ENCODE measurements at places on chromosomes 13 and 19.

GRCh38 chr19:4388337-4389063 lies 11.8 kb downstream of the SH3GL1 start:
- no peak for DNase-seq

DNA sequence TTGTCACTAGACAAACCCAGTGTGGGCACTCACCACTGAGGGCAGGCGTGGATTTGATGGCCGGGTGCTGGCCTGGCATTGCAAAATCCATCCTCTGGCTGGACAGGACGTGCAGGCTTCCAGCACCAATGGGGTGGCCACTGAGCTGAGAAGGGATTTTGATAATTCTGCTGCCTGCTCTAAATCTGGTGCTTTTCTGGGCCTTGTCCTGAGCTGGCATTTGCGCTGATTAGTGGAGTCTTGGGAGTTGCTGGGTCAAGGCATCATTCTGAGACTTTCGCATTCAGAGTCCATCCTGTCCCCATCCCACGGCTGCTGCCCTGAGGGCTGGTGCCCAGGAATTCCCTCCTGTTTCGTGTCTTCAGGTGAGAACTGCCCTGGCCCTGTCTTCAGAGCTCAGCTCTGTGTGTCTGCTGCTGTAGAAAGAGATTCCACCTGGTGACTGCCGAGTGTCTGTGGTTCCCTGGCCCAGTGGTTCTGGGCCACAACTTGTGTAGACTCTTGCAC lies 65.9 kb upstream of the MCF2L start:
- DNase-seq: no peak

DNA sequence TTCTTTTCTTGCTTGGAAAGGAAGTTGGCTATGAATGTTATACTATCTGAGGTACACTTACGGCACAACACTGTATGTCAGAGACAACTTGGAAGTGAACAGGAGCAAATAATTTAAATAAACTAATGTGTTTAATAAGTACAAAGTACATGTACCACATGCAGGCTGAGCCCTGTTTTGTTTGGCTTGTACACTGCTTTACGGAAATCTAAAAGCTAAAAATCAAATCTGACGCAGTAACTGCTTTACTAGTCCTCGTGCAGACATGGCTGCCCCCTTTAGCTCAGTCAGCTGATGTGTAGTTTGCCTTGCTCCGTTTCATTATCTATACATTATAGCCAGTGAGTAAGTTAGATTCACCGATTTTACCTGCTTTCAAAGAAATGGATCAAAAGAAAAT lies 36.5 kb downstream of the TDRD3 start:
- no peak for DNase-seq

- DNase-seq: no peak
These were observed 465.0 kb downstream of the TDRD3 start for GRCh38 chr13:60862036-60862435.

DNA sequence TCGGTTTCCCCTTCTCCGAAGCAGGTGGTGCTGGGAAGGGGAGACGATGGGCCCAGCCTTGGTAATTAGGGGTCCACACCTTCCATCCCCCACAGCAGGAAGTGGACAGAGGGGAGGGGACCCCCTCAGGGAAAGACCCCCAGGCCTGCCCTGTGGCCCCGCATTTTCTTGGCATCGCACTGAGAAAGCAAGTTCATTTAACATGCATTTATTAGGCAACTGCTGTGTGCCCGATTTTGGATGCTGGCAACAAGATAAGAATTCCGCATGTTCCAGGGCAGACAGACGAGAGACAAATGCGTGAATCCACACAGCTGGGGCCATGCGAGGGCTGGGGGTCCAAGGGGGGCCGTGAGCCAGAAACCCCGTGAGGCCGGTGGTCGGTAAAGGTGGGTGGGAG lies 28.4 kb downstream of the ARID3A start:
- DNase-seq: no peak

DNA sequence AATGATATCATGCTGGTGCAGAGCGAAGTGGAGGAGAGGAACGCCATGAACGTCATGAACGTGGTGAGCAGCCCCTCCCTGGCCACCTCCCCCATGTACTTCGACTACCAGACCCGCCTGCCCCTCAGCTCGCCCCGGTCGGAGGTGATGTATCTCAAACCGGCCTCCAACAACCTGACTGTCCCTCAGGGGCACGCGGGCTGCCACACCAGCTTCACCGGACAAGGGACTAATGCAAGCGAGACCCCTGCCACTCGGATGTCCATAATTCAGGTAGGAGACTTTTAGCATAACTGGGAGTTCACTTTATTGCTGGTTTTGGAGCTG lies 3.3 kb downstream of the PCDH17 start:
- no peak for DNase-seq

GRCh38 chr13:51848674-51849073 lies 3.7 kb upstream of the TMEM272 start:
- peak; percentile 31 for DNase-seq

- no peak for DNase-seq
These were observed 408.0 kb downstream of the DIAPH3 start for GRCh38 chr13:59755632-59756290.

DNA sequence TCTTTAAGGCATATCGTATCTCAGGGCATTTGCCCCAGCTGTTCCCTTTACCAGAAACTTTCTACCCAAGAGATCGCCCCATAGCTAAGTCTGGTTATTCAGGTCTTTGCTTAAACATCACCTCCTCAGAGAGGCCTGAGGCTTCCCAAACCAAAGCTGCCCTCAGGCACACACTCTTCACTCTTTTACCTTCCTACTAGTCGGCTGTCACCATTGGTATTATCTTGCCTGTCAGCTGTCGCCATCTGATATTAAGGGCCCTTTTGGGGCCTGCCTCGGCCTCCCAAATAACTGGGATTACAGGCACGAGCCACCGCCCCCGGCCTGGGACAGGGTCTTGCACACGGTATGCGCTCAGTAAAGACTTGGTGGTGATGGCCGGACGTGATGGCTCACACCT lies 1.0 kb downstream of the GADD45GIP1 start:
- DNase-seq: no peak

DNA sequence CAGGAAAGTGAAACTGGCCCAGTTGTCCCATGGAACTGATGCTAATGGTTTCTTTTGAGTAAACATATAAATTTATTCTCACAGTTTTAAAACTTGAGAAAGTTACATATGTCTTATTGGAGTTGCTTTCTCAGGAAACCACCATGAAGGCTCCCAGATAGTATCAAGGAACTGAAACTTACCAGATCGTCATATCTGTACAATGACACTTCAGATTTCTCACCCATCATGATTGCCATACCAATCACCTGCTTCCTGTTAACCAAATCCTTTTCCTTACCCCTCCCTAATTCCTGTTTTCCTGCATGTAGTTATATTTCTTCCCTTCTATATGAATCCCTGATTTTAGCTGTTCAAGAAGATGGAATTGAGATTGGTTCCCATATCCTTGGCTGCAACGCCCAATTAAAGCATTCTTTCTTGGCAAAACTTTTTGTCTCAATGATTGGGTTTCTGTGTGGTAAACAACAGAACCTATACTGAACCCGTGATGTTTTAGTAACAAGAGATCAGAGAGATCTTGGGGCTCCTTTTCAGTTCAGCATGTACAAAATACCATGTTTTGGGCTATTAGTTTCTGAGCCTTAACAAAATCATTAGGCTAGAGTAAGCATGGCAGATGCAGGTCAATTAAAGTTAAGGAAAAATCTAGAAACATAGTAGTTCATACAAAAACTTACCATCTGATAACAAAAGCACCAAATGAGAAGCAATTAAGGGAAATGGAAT lies 781.3 kb upstream of the MIR17HG start:
- DNase-seq: no peak

DNA sequence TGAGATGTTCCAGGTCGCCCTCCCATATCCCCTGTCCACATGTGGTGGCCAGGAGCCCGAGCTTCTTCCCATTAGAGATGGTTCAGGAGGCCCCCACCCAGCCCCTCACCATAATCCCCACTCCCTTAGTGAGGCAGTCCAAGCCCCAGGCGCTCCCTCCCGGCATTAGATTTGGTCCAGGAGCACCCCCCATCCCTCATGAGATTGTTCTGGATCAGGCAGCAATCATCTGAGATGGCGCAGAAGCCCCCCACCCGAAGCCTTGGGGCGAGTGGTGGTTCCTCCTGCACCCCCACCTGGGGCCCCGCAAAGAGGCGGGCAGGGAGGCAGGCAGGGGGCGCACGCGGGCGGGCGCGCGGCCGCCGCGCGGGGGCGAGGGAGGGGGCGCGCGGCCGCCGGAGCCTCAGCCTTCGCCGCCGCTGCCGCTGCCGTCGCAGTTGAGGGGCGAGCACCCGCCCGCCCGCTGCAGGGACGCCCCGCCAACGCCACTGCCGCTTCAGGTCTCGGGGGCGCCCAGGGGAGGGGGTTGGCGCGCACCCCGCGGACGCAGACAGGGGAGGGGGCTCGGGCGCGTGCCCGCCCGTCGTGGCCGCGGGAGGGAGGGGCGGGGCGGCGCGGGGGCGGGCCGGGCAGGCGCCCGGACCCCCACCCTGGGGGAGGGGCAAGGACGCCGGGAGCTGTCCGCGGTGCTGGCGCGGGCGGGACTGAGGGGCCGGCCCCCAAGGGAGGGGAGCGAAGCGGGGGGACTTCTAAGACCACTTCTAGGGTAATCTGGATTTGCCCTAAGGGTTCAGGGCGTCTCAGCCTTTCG lies 46.4 kb upstream of the SHKBP1 start:
- no peak for DNase-seq

DNA sequence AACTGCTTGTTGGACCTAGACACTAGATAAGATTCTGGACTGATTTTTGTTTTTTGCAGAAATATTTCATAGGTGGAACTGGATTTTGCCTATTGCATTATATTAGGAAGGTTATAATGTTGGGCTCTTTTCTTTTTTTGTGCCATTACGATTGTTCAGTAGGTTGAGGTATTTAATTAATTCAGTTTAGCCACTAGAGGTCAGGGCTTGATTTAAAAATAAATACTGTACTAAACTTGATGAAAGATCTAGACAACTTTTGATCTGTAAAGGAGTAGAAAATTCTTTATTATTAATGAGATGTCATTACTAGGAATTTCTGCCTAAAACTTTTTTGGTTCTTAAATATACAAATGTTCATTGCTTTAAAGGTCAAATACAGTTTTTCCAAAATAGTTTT lies 15.2 kb upstream of the SUPT20H start:
- DNase-seq: peak; percentile 53

DNA sequence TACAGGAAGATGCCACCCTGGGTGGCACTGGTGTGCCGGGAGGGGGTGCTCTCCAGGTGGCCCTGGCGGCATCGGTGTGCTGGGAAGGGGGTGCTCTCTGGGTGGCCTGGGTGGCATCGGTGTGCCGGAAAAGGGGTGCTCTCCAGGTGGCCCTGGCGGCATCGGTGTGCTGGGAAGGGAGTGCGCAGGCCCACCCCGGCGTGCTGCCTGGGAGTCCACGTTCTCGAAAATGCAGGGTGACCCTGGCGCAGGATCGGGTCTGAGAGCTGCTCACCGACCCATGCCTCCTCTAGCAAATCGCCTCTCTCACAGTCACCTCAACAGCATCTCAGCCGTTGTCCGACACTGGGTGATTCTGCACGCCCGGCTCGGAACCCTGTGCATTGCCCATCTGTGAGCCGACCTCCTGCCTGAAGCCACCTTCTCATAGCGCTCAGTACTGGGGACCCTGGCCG lies 36.4 kb downstream of the RASA3 start:
- DNase-seq: no peak

DNA sequence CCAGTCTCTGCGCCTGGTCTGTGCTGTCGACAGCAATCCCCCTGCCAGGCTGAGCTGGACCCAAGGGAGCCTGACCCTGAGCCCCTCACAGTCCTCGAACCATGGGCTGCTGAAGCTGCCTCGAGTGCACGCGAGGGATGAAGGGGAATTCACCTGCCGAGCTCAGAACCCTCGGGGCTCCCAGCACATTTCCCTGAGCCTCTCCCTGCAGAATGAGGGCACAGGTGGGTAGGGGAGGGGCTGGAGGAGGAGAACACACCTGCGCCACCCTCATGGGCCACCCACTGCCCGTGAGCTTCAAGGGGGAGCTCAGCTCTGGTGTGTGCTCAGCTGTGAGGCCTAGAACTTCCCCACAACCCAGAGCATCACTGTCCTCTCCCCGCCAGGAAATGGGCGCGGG lies 38.6 kb upstream of the CD33 start:
- DNase-seq: no peak

DNA sequence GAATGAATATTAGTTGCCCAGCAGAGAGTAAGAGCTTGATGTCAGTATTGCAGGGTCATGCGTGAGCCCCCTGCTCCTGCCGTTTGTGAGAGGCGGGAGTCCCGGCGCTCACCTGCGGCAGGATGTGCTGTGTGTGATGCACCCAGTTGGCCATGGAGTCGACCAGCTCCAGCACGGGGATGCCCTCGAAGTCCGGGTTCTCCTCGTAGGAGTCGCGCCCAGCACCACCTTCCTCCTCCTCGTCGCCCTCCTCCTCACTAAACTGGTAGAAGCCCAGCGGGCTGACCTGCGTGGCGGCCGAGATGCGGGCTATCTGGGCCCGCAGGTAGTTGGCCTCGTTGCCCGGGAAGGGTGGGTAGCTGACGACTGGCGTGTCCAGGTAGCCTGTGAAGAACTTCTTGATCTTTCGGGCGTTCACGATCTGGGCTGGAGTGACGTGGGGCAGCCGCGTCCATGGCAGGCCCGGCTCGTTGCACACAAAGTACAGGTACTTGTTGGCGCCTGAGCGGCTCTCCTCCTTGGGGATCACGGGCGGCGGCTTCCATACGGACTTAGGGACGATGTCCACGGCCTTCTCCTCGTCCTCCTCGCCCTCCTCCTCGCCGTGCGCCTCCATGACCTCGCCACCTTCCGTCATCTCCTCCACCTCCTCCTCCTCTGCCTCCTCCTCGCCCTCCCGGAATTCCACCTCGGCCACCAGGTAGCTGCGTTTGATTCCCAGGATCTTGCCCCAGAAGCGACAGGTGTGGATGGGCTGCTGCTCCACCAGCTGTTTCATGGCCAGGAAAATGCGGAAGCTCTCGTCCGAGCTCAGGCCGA lies 10.8 kb downstream of the RSPH6A start:
- DNase-seq: no peak

- peak; percentile 90 for DNase-seq
These were observed 7.8 kb downstream of the ANKLE1 start for GRCh38 chr19:17289489-17289888.

DNA sequence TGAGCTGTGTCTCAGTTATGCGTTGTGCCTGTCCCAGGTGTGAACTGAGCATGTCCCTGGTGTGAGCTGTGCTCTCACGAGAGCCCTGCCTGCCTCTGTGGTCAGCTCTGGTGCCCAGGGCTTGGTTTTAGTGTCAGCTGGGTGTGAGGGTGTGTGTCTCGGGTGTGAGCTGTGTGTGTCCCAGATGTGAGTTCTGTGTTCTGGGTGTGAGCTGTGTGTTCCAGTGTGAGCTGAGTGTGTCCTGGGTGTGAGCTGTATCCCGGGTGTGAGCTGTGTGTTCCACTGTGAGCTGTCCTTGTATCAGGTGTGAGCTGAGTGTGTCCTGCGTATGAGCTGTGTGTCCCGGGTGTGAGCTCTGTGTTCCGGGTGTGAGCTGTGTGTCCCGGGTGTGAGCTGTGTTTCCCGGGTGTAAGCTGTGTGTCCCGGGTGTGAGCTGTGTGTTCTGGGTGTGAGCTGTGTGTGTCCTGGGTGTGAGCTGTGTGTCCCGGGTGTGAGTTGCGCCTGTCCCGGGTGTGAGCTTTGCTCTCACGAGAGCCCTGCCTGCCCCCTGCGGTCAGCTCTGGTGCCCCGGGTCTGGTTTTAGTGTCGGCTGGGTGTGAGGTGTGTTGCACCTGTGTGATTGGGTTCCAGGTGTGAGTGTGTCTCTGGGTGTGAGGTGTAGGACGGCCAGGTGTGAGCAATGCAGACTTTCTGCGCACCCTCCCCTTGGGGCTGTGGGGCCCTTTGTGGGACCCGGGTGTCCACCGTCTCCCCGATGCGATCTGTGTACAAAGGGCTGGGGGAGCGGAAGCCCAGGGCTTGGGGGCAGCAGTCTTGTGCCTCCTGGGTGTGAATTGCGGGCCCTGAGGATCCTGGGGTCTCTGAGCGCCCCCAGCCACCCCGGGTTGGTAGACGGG lies 7.1 kb upstream of the PEAK3 start:
- no peak for DNase-seq

GRCh38 chr13:47794963-47795362 lies 206.1 kb downstream of the SUCLA2 start:
- DNase-seq: no peak
